Stimulated activated CD4-positive, alpha-beta T cell treated with anti-CD3 and anti-CD28 coated beads, Interleukin-12 subunit alpha, Interleukin-12 subunit beta, amount 100 ng/mL, for 24 hours (primary cell): ENCODE measurements at places on chromosomes 16 and 17.
A peak's percentile ranks its signal among the peaks of the same experiment; 100 is the strongest.

- DNase-seq = no peak
Measured at GRCh38 chr16:47058295-47059086, 85.0 kb upstream of the DNAJA2 start.

DNA sequence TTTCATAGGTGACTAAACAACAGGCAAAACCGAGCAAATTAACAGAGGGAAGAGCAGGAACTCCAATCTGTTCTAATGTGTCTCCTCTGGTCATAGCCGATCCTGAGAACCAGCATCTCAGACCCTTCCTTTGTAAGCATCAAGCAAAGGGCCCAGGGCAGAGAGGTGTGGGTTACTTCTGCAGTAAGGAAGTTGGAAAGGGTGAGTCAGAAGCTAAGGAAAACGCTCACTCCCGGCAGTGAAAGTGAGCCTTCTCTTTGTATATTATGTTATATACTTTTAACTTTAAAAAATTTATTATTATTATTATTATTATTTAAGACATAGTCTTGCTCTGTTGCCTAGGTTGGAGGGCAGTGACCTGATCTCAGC is 77.7 kb downstream of the MRM3 start:
- no peak for DNase-seq

DNA sequence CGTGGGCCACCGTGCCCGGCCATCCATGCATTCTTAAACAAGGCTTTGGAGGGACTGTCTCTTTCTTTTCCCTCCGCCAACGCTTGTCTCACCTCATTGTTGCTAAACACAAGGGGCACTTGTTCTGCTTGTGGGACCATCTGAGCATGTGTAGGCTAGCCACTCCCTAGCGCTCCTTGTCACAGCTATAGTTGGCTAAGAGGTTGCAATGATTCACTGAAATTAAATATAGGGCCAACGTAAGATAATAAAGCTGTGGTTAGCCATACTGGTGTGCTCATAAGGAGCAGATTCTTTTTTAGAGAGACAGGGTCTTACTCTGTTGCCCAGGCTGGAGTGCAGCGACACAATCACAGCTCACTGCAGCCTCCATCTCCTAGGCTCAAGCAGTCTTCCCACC is 41.2 kb downstream of the KIAA0513 start:
- DNase-seq = no peak

DNA sequence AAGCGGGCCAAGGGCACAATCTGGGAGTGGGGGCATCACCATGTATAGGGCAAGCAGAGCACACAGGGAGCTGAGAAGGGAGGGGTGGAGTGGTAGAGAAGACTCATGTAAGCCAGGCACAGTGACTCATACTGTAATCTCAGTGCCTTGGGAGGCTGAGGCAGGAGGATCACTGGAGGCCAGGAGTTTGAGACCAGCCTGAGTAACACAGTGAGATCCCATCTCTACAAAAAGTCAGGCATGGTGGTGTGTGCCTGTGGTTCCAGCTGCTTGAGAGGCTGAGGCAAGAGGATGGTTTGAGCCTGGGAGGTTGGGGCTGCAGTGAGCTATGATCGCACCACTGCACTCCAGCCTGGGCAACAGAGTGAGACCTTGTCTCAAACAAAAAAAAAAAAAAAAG is 40.8 kb downstream of the ARHGAP27 start:
- DNase-seq = no peak

DNA sequence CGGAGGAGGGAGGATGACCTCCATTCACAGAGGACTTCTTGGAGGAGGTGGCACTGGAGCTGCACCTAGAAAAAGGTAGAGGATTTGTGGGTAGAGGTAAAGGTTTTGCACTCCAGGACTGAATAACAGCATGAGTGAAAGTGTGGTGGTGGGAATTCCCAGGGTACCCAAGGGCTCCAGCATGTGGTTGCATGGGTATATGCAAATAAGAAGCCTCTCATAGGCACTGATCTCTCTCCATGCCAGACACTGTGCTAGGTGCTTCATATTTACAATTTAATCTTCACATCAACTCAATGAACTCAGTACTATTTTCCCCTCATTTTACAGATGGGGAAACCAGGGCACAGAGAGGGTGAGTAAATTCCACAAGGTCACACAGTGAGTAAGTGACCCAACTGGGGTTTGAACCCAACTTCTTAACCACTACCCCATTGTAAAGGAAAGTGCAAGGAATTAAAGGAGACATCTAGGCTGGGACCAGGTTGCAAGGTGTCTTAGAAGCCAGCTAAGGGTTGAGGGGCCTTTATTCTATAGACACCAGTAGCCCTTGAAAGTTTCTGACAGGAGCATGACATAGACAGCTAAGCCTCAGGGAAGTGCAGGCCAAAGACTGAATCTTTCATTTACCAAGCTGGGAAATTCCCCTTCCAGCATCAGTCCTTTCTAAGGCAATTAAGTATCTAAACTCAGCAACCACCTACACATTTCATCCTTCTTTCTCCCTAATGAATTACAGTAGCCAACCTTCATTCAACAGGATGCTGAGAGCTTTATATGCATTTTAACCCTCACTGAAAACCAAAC is 21.3 kb downstream of the SCNN1B start:
- no peak for DNase-seq

GRCh38 chr16:57239107-57239506 is 6.0 kb upstream of the ARL2BP start:
- DNase-seq = no peak

- DNase-seq = no peak
Measured at GRCh38 chr16:66588981-66589713, 9.9 kb downstream of the CMTM2 start.

- DNase-seq = peak; percentile 53
Measured at GRCh38 chr16:68417711-68418301, 30.5 kb downstream of the SMPD3 start.

- no peak for DNase-seq
Measured at GRCh38 chr17:80397034-80397387, 18.0 kb upstream of the ENDOV start.

DNA sequence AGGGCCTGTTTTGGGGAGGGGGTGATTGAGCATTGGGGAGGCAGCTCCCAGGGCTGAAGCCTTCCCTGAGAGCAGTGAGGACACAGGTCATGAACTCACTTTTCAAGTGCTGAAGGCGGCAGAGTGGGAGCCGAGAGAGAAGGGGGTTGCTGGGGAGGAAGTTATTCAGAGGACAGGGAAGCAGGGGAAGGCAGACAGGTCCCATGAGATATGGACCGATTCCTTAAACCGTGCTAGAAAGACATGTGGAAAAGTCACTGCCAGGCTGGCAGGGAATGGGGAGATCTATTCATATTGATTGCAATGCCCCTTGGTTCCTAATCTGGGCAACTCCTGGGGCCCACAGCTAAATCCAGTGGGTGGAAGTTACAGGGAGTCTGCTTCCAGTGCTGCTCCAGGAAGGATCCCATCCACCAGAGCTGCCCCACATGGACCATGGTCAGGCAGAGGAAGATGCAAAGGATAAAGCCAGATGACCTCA is 1.1 kb downstream of the CCL4 start:
- DNase-seq = no peak

- DNase-seq = no peak
Measured at GRCh38 chr16:88540346-88540977, 29.7 kb upstream of the ZC3H18 start.

DNA sequence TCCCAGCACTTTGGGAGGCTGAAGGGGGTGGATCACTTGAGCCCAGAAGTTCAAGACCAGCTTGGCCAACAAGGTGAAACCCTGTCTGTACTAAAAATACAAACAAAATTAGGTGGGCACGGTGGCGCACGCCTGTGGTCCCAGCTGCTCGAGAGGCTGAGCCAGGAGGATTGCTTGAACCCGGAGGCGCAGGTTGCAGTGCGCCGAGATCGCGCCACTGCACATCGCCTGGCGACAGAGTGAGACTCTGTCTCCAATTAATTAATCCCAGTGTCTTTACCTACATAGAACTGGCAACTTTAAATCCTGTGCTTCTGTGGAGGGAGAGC is 1.5 kb upstream of the ELOB start:
- DNase-seq = no peak

DNA sequence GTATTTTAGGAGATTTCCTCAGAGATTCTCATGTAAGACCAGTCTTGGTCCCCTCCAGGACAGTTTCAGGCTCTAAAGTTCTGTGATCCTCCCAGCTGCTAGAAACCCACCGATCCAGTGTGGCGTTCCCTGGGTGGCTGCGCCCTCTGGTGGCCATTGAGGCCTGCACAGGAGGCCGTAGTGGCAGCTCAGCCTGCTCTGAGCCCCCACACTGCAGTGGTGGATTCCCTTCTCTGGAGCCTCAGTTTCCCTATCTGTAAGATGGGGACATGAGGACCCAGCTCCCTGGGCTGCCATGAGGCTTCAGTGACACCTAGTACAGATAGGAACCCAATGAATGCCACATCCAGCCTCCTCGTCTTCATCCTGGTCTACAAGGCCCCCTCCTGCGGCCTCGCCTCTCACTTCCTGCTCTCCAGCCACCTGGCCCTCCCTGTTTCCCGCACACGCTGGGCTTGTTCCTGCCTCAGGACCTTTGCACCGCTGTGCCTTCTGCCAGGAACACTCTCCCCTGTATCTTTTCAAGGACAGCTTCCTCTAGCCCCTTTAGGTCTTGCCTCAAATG is 16.5 kb downstream of the CCDC102A start:
- peak; percentile 75 for DNase-seq

DNA sequence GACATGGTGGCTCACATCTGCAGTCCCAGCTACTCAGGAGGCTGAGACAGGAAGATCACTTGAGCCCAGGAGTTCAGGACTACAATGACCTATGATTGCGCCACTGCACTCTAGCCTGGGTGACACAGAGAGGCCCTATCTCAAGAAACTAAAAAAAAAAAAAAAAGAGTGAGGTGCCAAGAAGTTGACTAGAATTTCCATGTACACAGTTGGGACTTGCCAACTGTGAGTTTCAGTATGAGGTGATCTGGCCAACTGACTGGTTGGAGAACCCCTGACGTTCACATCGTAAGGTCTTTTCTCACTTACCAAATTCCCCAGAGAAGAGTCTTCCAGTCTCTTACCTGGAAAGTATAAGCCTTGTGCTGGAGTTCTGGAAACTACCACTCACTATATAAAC is 3.1 kb upstream of the MED11 start:
- no peak for DNase-seq

- DNase-seq = no peak
Measured at GRCh38 chr17:66665194-66665593, 169.7 kb upstream of the CACNG5 start.

DNA sequence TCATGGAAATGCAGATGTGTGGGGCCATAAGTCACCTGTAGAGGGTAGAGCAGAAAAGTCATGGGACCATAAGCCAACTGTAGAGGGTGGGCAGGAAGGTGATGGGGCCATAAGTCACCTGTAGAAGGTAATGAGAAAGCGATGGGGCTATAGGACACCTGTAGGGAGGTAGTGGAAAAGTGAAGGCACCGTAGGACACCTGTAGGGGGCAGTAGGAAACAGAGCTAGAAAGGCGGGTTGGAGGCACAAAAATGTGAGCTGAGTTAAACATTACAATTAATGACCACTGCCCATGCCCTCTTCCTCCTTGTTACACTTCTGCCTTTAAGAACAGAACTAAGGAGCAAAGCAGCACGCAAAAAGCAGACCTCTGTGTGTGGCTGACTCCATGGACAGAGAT is 150.1 kb downstream of the SHISA6 start:
- no peak for DNase-seq

DNA sequence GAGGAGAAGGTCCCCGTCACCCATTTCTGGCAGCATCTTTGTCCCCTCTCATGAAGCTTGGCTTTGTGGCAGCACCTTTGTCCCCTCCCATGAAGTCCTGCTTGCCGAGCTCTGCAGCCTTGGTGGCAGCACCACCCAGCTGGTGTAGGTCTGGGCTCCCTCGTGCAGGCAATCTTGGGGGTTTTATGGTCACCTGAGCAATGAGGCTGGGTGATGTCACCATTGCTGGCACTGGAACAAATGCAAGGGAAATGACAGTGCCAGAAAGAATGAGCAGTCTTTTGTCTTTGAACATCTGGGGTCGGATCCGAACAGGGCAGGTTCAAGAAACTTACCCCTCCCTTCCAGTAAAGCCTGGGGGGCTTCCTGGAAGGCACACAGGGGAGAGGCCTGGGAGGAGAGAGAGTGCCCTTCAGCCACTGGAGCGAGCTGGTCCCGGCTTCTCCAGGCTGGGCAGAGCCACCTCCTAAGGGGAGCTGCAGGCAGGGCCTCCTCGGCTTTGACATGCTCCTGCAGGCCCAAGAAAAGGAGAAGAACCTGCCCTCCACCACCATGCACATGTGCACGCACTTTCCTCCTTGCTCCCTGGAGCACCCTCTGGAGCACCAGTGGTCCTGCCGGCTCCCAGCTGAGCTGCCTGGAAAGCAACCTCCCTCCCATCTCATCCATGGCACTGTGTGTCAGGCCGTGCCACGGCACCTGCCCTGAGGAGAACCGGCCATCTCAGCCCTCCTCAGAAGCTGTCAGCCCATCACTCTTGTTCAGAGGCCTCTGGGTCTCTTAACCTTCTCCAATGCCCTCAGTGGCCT is 16.0 kb downstream of the BTBD17 start:
- DNase-seq = no peak

- DNase-seq = no peak
Measured at GRCh38 chr16:27505297-27506236, 44.1 kb downstream of the GTF3C1 start.

GRCh38 chr17:79355165-79355564 is 255.7 kb downstream of the RBFOX3 start:
- DNase-seq = no peak

DNA sequence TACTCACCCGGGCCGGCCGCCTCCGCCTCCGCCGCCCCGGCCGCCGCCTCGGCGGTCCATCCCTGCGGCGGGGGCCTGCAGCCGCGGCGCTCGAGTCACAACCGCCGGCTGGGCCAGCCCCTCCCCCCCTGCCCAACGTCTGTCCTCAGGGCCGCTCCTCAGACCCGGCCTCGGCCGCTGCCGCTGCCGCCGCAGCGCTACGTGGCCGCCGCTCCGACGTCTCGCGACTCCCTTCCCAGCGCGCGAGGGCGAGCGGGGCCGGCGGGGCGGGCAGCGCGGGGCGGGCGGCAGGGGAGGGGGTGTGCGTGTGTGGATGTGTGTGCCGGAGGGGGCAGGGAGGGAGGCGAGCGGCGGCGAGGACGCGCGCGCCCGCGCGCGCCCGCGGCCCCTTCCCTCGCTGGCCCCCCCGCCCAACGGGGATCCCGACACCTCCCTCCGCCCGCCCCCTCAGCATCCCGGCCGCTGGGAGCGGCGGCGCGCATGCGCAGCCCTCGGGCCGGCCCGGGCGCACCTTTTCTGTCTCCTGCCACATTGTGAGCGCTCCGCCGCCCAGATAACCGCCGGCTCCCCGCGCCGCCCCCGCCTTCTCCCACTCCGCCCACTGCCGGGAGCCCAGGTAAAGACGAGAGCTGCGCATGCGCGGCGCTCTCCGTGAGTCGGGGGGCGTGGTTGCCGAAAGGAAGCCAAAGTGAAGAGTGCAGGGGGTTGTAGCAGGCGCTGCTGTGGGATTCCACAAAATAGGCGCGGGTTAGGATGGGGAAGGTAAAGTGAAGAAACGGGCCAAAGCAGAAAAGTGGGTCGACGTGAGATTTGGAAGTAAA is at the start of gene ZNF652:
ZNF652 (minus strand) TSS at position 349 of the 821 bp plus-strand sequence. CDS start 44,525 bp downstream, outside the sequence.
- peak; percentile 77 for DNase-seq

- no peak for DNase-seq
Measured at GRCh38 chr16:12964461-12964860, 63.1 kb downstream of the SHISA9 start.

GRCh38 chr16:67530013-67530939 is 1.6 kb downstream of the RIPOR1 start:
- DNase-seq = no peak

GRCh38 chr16:19167710-19168370 is at the start of gene SYT17:
SYT17 (plus strand) TSS chr16:19168240; CDS start chr16:19168647, 407 bp downstream.
- DNase-seq = no peak
